ENCODE measurements at places on chromosomes 5 and 9.
A peak's percentile ranks its signal among the peaks of the same experiment; 100 is the strongest.

DNA sequence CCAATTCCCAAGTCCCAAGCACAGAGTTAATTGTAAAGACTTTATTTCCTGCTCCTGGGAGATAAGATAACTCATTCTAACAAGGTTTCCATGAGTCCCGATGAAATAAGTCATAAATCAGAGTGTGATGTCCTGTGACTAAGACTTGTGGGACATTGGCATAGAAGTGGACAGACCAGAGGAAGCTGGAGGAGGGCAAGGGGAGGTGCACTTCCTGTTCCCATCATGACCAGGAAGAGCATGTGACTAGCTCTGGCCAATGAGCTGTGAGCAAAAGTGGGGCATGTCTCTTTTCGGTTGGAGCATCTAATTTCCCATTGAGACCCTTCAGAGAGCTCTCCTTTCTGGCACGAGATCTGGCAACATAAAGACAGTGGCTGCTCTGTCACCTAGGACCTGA lies 100.4 kb downstream of the ZNF354C start:
- DNase-seq, result no peak

DNA sequence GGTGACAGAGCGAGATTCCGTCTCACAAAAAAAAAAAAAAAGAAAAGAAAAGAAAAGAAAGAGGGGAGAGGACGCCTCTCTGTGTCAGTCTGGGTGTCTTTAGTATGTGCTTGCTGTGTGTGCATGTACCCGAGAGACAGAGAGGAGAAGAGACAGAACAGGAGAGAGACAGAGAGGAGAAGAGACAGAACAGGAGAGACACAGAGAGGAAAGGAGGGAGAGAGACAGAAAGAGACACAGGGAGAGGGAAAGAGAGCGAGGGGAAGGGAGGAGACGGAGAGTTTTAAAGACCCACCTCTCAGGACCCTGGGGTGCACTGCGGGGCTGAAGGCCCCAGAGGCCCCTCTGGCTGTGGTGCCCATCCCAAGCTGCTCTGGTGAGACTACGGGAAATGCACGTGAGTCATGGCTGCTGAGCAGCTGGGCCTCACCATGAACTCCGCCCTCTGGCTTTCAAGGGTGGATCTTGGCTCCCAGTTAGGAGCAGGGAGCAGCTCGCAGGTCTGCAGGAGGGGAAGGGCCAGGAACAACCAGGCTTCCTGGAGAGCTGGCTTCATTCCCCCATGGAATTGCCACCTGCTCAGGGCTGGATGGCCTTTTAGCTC lies 7.9 kb downstream of the SLC6A3 start:
- DNase-seq, result no peak

DNA sequence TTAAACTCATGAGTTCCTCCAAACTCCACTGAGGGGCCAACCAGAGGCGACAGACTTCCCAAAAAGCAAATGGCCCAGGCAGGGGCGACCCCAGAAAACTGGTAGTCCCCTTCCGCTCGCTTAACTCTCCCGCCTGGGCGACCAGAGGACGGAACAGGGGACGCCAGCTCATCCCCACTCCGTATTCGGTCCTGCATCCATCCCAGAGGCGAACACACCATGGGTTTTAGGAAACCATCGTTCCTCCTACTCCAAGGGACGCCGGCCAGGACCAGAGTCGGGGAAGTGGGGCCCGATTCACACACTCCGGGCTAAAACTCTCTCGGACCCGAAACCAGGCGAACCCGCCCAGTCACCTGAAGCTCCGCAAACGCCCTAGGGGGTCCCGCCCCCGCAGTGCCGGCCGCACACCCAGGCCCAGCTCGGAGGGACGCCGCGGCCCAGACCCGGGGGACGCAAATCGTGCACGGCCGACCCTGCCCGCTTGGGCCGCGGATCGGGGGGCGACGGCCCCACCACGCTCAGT lies 478 bp downstream of the TEX10 start:
- peak; percentile 20 for DNase-seq

DNA sequence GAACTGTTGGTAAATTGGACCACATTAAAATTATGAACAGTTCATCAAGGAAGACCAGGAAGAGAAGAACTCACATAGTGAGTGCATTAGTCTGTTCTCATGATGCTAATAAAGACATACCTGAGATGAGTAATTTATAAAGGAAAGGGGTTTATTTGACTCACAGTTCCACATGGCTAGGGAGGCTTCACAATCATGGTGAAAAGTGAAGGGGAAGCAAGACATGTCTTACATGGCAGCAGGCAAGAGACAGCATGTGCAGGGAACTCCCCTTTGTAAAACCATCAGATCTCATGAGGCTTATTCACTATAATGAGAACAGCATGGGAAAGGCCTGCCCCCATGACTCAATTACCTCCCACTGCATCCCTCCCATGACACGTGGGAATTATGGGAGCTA lies 135.9 kb upstream of the MAN2A1 start:
- DNase-seq, result no peak

- peak; percentile 33 for DNase-seq
Measured at GRCh38 chr5:123035360-123035917, 1.1 kb downstream of the PPIC start.

DNA sequence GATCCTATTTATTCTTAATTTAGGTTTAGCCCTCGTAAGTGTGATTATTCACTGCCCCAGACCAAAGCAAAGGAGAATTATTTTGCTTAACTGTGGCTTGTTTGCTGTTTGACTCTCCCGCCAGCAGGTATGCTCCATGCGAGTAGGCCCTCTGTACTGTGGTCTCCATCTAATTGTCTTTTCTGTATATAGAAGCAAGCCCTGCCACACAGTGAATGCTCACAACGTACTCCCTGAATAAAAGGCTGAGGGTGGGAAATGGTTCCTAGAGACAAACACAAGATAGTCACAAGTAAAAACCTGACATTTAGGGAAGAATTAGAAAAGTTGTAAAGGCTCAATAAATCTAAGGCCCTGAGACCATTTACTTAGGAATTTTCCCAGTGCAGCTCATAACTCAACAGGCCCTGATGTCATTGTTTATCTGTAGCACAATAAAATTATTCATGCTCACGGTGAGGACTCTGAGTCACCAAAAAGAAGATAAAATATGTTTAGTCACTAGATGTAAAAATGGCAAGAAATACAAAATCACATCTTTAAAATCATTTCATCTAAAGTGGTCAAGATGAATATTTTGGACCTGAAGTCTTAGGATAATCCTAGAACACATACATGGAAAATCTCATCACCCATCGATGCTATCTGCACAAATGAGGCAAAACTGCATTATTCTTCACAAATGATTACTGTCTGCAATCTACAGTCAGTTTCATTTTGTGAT lies 473.2 kb downstream of the ENC1 start:
- no peak for DNase-seq

All from left ventricle myocardium inferior (tissue), 1 donor.